ENCODE measurements at places on chromosomes 7 and 10.

- no peak for DNase-seq
Observed at GRCh38 chr10:108749042-108749441, 1174.3 kb downstream of the XPNPEP1 start.

GRCh38 chr7:97020601-97020995, 4.0 kb downstream of the DLX5 start:
- DNase-seq: no peak

DNA sequence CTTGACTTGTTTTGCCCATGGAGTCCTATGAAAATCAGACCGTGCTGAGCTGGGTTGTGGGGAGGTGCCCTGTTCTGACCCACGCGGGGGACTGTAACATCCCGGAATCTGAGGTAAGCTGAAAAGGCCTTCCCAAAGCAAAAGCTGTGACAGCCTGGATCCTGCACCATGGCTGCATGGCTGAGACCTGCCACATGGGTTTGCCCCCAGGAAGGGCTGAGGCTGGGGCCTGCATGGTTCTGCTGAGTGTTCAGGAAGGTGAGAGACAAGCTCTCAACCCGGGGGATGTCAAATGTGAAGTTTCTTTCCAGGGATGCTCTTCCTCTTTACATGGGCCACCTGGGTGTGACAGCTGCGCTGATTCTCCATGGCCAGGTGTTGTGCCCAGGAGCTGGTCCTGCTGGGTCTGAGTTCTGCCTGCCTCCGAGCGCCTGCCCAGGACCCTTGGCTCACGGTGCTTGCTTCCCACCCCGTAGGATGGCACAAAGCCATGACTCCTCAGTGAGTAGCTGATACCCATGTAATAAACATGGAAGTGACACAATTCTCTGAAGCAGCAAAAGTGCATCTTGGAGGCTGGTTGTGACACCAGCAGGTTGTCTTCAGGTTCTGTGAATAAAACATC, 58.3 kb downstream of the VIPR2 start:
- no peak for DNase-seq

- no peak for DNase-seq
Observed at GRCh38 chr10:83582407-83583095, 556.8 kb upstream of the GHITM start.

- no peak for DNase-seq
Observed at GRCh38 chr10:60224066-60224705, 165.5 kb downstream of the ANK3 start.

- no peak for DNase-seq
Observed at GRCh38 chr10:102935505-102935904, 17.4 kb downstream of the CNNM2 start.

DNA sequence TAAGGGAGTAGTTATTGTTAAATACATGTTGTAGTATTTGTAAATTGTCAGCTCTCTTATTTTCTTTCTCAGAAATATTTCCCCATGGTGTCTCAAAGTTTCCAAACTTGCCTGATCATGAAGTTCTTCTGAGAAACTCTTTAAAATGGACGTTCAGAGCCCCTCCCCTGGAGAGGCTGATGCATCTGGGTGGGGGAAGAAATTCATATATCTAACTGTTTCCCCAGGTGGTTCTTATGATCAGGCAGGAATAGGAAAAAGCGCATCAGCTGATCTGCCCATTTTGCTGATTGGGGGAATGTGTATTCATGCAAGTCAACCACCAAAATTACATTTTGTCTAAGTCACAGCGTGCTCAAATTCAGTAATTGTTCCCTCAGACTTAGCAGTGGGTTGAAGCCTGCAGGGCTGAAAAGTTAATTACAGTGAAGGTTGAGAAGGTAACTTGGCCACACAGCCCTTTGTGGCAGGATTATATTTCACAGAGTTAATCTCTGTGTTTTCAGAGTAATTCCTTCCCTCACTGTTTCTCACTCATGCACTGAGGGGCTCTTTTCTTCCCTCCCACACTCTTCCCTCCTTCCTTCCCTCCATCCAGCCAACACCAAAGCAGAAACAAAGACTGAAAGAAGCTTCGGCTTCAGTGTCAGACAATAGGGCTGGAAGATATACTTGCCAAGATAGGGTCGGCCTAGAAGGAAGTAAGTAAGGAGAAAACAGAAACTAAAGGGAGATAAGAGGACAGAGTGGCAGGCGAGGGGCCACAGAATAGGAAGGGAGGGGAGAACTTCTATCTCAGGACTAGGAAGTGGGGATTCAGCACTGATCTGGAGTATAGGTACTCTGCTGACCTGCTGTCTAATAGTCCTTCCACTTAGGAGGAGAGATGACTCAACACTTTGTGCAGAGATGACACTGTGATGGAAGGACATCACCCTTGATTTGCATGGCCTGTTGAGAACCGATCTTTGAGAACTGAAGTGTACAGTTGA, 50.5 kb upstream of the STARD3NL start:
- no peak for DNase-seq

GRCh38 chr7:111215550-111215949, 124.6 kb downstream of the LRRN3 start:
- DNase-seq: no peak

GRCh38 chr10:43839973-43840372, 191.3 kb upstream of the ZNF32 start:
- DNase-seq: no peak
